ENCODE measurements at places on chromosomes 1 and 21.

DNA sequence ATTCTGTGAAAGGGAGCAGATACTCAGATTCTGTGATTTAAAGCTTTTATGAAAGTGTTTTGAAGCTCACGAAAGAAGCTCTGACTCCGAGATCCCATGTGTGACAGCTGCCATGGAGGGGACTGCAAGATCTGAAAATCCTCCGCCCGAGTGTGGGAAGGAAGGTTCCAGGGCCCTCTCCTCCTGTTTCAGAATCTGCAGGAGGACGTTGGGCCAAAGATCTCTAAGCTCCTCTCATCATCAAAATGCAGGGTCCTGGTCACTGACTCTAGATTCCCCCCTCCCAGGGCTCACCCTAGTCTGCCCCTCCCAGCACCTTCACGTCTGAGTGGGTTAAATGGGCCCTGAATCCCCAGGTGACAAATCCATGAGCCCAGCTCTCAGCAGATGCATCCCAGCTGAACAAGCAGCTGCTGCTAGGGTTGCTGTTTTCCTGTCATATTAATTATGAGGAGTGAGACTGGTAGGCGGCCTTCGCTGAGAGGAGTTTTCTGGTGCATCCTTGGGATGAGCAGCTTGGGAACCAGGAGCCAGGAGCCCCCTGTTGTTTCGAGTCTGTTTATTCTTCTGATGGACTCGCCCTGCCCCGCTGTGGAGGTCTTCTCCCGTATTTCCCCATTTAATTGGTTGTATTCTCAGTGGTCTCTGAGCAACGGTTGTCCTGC lies 402.0 kb downstream of the MATN1 start:
- DNase-seq, result peak; percentile 78

DNA sequence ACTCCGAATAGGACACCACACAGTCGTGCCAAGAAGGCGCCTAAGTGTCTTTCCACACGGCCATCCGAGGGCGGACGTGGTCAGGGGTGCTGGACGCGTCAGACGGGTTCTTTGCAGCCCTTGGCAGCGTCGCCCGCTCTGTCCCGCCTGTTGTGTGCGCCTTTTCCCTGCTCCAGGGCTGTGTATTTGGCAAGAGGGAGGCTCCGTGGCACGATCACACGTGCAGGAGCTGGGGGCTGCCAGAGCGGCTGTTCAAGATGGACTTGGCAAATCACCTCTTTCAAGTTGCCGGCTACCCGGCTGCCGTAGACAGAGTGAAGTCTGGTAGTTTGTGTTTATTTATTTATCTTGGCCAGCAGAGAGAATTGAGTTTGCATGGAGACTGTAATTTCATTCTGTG lies 31.9 kb downstream of the PRKCZ start:
- no peak for DNase-seq

GRCh38 chr1:59116920-59117542 lies 179.9 kb upstream of the FGGY start:
- DNase-seq, result no peak

GRCh38 chr1:40301541-40302299 lies 15.4 kb downstream of the COL9A2 start:
- no peak for DNase-seq

- DNase-seq, result peak; percentile 87
These were observed 77.6 kb downstream of the PGBD5 start for GRCh38 chr1:230348386-230349019.

Measured in NCI-H1694 treated with DMSO at 0.1 percent for 48 hours (cell line).